NCI-H69 (cell line): ENCODE measurements at places on chromosomes 13 and 19.

DNA sequence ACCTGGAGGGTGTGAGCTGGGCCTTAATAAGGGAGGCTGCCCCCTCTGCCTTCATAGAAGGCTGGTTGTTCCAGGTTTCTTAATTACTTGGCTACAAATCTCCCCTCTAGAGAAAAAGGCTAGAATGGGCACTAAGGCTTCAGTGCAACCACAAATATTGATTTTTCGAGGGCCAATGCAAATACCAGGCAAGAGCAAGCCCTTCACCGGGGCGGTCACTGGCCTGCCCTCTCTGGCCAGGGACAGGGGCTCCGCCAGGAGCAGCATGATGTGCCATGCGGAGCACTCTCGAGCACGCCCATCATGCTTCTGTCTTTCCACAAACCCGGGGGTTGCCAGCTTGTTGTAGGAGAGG is 127.8 kb upstream of the SPACA7 start:
- peak; percentile 84 for DNase-seq

DNA sequence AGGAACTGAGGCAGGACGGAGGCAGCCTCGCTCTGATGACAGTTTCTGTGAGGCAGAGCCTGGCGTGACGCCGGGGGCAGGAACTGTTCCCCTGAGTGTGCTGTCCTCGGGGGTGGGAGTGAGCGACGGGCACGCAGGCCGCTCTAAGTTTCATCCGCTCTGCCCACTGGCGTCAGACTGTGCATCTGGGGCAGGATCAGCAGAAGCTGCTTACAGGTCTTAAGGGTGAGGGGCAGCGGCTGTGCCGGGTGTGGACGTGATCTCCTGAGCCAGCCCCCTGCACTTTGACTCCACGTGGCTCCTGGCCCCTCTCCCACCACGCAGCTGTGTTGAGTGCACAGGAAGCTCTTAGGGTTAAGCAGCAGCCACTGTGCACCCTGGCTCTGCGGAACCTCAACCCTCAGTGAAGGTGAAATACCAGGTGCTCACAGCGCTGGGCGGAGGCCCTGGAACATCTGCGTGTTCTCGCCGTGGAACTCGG is 1.5 kb downstream of the GRK1 start:
- no peak for DNase-seq

- no peak for DNase-seq
These were observed 90.7 kb downstream of the RGCC start for GRCh38 chr13:41548031-41548430.

GRCh38 chr13:23848646-23849141 is 40.5 kb downstream of the MIPEP start:
- no peak for DNase-seq

GRCh38 chr13:101833671-101834070 is 381.2 kb downstream of the ITGBL1 start:
- no peak for DNase-seq

DNA sequence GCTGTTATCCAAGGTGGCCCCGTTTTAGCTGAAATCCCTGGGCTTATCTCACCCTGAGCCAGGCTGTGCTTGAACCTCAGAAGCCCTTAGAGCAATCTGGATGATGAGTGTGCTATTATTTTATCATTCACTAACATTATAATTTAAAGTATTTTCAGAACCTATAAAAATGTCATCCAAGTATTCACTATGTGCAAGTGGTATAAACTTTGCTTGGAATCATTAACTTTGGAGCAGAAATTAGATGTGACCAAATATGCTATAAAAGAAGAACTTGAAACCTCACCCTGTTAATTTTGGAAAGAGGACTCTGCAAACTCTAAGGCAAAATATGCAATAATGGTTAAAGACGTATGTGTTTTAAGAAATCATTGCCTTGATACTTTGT is 147.5 kb downstream of the USP12 start:
- DNase-seq, result no peak
